Left lobe of liver (tissue), 2 donors: ENCODE measurements at places on chromosomes 12 and 14. TPM values are rescaled to one million over a fixed set of nuclear protein-coding genes. Genes with fewer than 3 reads are reported as not detected.

- peak; percentile 84 for DNase-seq
These were observed 61.3 kb downstream of the C14orf132 start for GRCh38 chr14:96100161-96101064.

POTEM gene
- total RNA-seq: not detected

DNA sequence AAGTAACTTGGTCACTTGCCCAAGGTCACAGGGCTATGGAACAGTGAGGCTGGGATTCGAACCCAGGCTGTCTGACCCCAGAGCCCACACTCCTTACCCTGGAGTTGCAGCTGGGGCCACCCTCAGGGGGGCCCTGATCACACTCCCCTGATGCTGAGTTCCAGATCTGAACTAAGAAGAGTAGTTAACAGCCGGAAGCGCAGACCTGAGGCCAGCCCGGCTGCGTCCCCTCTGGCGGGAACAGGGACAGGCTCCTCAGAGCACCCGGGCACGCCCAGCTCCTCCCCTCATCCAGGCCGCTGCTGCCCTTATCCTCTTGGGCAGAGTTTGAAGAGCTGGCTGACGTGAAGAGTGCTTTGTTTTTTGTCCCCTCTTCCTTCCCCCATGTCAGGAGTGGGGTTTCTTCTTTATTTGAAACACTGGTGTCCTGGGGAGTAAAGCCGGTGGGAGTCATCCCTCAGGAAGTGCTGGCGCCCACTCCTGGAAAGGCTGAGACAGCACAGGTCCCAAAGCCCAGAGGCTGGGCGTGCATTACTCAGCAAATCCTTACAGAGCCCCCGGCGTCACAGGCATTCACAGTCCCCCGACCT, 8.7 kb downstream of the PHB2 start:
- DNase-seq: peak; percentile 54

DAO gene
- 65.3 TPM for total RNA-seq

DNA sequence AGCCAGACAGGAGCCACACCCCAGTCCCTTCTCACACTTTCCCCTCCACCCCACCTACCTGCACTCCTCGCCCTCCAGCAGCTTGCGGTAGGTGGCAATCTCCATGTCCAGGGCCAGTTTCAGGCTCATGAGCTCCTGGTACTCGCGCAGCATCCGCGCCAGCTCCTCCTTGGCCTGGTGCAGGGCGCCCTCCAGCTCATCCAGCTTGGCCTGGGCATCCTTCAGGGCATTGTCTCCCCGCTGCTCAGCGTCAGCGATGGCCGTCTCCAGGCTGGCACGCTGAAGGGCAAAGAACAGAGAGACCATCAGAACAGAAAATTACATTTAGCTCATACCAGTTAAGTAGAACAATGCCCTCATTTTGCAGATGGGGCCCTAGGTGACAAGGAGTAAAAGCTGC, 5.5 kb downstream of the KRT74 start:
- DNase-seq: no peak

- no peak for DNase-seq
These were observed 2.0 kb upstream of the WNT10B start for GRCh38 chr12:48973531-48973930.

DNA sequence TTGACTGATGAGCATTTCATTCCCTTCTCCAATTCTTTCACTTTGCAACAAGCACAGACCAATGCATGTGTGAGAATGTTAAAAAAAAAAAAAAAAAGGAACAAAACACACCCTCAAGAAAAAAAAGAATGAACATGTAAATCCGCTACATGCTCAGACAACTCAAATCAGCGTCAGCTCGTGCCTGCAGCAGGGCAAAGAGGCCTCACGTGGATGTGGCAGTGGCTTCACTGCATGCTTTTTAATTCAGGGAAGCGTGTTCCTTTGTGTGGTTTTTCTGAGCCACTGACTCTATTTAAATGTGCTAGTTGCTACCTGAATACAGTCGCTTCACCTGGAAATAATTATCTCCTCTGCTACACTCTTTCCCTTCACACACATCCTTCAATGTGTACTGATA, 55.1 kb downstream of the PPP1R36 start:
- no peak for DNase-seq

- DNase-seq: peak; percentile 50
These were observed 67.6 kb upstream of the CDKN3 start for GRCh38 chr14:54329082-54329695.

NPAS3 gene
- not detected for total RNA-seq

DNA sequence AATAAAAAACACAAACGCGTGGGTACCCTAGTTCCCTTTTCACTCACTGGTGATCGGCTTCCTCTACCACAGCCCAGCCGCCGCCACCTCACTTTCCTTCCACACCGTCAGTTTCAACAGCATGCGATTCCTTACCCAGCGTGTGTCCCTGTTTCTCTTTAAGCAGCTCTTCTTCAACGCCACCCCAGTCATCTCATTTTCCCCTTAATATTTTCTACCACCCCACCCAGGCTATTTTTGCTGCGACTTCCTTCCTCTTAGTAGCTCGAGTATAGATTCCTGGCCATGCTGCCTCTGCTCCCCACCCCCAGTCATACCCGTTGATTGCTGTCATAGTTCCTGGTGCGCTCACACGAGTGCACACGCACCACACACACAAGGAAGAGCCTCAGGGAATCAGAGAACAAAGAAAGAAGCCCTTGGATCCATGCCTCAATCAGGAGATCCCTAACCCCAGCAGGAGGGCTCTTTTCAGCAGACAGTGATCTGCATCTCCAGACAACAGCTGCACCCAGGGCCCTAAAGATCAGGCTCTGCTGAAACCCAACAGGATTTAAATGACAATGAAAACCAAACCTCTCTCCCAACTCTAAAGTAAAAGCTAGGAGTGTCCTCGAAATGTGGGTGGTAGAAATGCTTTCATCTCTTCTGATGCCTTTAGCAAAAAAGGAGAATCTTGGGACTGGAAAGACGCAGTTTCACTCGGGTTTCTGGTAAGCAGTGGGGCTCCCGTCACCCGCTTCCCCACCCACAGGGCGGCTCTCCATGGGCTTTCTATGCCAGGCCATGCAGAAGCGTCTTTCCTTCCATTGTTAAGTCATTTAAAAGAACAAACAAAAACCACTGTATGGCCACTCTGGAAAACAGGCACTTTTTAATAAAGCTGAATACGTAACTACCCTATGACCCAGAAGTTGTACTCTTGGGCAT, 23.8 kb downstream of the VPS37B start:
- DNase-seq: peak; percentile 55

GRCh38 chr14:53532853-53533252, 379.7 kb upstream of the DDHD1 start:
- DNase-seq: no peak

FAM161B gene
- 1.3 TPM for total RNA-seq

DNA sequence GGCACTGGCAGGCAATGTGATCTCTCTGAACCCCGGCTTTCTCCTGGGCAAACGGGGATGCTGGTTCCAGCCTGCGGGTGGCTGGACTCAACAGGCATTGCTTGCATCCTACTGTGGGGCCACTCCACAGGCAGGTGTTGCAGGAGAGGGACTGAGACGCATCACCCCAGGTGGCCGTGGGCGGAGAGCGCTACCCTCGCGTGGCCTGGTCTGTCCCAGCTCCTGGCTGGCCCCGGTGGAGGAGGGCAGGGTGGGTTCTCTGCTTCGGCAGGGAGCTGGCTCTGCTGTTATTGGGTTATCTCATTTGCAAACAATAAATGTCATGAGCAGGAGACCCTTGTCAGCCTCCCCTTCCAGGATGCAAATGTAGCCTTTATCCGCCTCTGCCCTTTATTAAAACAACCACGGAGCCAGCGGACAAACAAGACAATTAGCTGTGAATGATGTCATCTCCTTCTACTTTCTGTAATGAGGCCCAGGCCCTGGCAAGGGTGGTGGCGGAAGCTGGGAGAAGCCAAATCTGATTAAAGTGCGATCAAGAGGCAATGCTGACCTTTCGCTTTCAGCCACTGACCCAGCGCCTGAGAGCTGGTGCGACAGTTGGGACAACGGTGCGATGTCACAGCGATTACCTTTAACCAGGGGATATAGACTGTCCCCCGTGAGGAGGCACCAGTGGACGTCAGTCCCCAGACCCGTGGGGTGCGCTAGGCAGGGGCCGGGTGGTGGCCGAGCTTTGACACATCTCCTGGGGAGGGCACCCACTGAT, 161.8 kb downstream of the KIF26A start:
- no peak for DNase-seq

EIF2S3B gene
- total RNA-seq: 0.20 TPM

SLC25A47 gene
- 191 TPM for total RNA-seq

KRR1 gene
- 18.7 TPM for total RNA-seq

GPRC5D gene
- total RNA-seq: not detected

DNA sequence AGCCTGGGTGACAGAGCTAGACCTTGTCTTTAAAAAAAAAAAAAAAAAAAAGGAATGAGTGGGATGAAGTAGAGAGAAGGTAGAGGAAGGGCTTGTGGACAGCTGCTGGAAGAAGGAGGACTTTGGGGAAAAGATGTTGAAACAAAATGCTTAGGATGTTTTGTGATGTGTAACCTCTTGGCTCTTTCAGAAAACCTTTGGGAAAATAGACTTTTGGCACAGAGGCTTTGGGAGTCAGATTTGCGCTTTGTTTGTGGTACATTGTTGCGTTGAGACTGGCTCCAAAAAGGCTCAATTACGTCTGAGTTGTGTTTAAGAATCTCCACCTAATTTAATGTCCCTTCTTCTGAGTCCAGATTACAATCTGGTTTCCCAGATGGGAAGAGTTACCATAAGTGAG, 32.9 kb upstream of the SPTLC2 start:
- DNase-seq: no peak

DNA sequence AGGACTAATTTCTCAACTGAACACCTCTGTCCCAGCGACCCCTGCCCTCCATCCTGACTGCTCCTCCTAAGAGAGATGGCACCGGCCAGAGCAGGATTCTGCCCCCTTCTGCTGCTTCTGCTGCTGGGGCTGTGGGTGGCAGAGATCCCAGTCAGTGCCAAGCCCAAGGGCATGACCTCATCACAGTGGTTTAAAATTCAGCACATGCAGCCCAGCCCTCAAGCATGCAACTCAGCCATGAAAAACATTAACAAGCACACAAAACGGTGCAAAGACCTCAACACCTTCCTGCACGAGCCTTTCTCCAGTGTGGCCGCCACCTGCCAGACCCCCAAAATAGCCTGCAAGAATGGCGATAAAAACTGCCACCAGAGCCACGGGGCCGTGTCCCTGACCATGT, 756 bp downstream of the RNASE7 start:
- peak; percentile 71 for DNase-seq

COX6A1 gene
- total RNA-seq: 300 TPM

PTGDR gene
- total RNA-seq: 0.15 TPM

DNA sequence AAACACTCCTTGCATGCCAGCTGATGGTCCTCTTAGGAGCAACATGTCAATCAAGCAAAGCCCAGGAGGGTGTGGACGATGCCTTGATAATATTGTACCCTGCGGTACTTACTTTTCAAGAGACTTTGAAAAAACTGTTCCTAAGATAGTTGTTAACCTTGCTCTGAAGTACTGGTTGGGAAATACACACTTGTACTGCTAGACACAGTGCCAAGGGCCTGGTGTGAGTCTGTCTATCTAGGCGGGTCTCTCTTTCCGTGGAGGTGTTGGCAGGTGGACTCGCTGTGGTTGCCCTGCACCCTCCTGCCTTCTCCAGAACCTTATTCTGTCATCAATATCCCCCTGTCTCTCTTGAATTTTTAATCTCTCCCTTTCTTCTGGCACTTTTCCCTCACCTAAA, 189.4 kb downstream of the NRXN3 start:
- no peak for DNase-seq

C14orf132 gene
- total RNA-seq: 4.7 TPM

DNA sequence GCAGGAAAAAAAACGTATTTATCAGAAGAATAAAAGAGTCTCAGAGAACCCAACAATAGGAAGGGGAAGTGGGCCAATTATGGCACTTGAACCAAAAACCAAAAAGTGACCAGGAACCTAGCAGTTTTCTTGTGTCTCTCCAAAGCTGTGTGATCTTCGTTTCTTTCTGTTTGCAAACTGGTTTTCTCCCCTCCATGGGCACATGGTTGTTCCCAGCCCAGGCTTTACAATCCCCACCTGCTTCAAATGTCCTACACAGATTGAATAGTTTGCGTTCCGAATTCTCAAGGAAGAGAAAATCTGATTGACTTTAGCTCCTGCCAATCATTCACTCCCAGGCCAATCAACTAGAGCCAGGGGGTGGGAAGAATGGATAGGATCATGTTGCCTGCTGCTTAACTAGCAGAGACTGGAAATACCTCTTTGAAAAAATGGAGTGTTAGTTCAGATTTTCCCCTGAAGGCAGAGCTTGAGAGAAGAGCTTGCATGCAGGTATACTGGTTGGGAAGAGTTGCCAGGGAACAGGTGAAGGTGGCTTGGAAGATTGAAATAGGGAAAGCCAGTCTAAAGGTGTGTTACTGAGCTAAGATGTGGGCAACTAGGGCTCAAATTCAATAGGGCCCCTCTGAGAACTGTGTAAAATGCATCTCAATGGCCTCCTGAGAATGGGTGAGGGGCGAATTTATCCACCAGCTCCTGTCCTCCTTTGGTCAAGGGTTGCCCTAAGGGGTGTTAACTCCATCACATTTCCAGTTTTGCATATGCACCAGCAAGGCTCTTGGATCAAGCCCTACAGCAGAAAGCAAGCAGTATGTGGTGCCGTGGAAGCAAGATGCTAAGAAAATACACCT, 106.4 kb upstream of the SRRM4 start:
- DNase-seq: no peak

SSTR1 gene
- 8.2 TPM for total RNA-seq

TGFB3 gene
- 5.5 TPM for total RNA-seq

IL22 gene
- not detected for total RNA-seq

DNA sequence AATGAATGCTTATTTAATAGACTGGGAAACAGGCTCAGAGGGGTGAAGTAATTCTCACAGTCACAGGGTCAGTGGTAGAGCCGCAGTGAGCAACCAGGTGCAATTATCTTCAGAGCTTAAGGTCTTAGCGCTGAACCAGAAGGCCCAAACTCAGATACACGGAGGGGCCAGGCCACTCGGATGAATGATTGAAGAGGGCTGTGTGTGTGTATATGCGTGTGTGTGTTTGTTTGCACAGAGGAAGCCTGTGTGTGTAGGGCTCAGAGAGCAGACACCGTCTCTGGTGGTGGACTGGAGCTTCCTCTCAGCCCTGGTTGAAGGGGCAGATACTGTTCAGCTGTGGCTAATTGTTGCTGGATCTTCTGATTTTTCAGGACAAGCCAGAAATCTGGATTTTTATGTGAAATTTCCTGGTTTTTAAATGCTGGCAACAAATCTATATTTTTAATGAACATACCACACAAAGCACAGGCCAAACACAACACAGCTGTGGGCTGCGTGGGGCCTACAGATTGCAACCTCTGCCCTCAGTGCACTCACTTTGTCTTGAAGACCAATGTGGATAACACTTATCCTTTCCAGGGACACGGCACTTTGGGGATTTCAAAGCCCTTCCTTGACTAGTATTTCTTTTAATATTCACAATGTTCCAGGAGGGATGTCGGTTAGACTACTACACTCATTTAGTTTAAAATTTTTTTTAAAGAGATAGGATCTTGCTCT, 94.5 kb upstream of the NRXN3 start:
- no peak for DNase-seq

GRCh38 chr14:55837467-55837866, 257.5 kb downstream of the KTN1 start:
- no peak for DNase-seq
